ENCODE measurements at places on chromosomes 3 and 15.

DNA sequence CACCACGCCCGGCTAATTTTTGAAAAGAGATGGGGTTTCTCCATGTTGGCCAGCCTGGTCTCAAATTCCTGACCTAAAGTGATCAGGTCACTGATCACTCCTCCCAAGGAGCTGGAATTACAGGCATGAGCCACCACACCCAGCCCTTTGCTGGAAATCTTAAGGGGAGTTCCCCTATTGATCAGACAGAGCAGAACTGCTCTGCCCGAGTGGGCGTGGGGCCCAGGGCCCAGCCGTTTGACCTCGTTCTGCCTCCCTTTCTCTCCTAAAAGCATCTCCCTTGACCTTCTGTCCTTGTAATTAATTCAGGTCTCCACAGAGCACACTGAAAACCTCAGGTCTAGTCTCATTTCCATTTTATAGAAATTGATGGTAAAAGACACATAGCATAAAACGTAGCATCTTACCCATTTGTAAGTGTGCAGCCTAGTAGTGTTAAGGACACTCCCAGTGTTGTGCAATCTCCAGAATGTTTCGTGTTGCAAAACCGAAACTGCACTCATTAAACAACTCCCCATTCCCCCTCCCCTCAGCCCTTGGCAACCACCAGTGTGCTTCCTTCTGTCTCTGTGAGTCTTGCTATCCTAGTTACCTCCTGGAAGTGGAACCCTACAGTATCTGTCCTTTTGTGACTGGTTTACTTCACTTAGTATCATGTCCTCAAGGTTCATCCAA is 89.3 kb downstream of the SLCO3A1 start:
- H3K36me3 ChIP-seq = no peaks in the 10 kb centered on the region
- no peak for DNase-seq
- H3K4me3 ChIP-seq = no peak overlapping the region
- H3K27ac ChIP-seq = no peak overlapping the region
- H3K4me1 ChIP-seq = peaks cover 23% of the 10 kb centered on the region

DNA sequence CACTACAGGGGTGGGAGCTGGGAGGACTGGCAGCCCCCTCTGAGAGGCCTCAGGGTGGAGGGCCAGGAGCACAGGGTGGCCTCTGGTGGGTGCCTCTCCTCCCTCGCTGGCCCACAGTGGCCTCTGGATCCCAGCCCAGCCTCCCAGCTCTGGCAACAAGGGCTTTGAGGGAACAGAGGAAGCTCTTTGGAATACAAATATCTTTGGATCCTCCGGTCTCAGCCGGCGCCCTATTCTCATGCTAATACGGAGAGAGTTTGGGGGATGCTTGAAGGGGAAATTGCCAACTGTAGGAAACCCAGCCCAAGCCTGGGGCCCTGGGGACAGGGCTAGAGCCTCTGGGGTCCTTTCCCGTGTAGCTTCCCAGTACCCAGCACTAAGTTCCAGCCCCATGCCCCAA is 33.4 kb upstream of the INSYN1 start:
- no peaks in the 10 kb centered on the region for H3K27me3 ChIP-seq
- no peaks in the 10 kb centered on the region for H3K36me3 ChIP-seq
- no peak overlapping the region for H3K4me3 ChIP-seq
- DNase-seq = peak; percentile 56

GRCh38 chr15:93895976-93896770 is 335.2 kb upstream of the MCTP2 start:
- no peaks in the 10 kb centered on the region for H3K27me3 ChIP-seq
- H3K36me3 ChIP-seq = no peaks in the 10 kb centered on the region
- H3K27ac ChIP-seq = no peak overlapping the region
- no peaks in the 10 kb centered on the region for H3K4me1 ChIP-seq
- DNase-seq = no peak

DNA sequence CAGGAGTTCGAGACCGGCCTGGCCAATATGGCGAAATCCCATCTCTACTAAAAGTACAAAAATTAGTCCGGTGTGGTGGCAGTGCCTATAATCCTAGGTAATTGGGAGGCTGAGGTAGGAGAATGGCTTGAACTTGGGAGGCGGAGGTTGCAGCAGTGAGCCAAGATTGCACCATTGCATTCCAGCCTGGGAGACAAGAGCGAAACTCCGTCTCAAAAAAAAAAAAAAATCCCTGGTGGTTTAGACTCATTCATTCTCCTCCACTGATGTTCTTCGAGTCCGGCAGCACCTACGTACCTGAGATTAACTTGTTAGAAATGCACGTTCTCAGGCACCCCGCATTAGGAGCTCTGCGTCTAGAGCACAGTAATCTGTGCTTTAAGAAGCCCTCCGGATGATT is 3.7 kb downstream of the MCTP2 start:
- no peaks in the 10 kb centered on the region for H3K36me3 ChIP-seq
- H3K27ac ChIP-seq = no peak overlapping the region
- no peaks in the 10 kb centered on the region for H3K4me1 ChIP-seq
- H3K4me3 ChIP-seq = no peak overlapping the region
- peaks cover 7% of the 10 kb centered on the region for H3K27me3 ChIP-seq

GRCh38 chr3:140035871-140036270 is 100.9 kb downstream of the CLSTN2 start:
- no peaks in the 10 kb centered on the region for H3K36me3 ChIP-seq
- no peak overlapping the region for H3K4me3 ChIP-seq
- peaks cover 5% of the 10 kb centered on the region for H3K4me1 ChIP-seq

DNA sequence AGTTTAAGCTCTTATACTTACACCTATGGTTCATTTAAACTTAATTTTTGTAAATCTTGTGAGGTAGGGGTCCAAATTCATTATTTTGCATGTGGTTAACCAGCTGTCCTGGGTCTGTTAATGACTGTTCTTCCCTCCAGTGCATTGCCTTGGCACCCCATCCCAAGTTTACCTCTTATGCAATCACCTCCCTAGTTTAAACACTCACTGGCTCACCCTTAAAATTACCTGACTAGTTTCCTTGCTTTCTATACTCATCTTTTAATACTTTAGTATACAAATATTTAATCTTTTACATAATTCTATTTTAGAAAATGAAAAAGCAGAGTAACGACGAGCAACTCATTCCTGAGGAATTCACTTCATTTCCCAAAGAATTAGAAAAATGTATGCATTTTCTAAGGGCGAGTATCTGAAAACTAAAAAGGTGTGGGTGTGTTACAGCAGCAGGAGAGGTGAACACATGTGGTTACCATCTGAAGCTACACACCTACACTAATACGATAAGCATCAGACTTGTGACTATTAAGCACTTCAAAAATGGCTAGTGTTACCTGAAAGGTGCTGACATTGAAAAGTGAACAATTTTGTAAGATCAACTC is 33.7 kb downstream of the TJP1 start:
- no peaks in the 10 kb centered on the region for H3K27me3 ChIP-seq
- no peak overlapping the region for H3K4me3 ChIP-seq
- H3K27ac ChIP-seq = no peak overlapping the region
- H3K36me3 ChIP-seq = peaks cover 4% of the 10 kb centered on the region

DNA sequence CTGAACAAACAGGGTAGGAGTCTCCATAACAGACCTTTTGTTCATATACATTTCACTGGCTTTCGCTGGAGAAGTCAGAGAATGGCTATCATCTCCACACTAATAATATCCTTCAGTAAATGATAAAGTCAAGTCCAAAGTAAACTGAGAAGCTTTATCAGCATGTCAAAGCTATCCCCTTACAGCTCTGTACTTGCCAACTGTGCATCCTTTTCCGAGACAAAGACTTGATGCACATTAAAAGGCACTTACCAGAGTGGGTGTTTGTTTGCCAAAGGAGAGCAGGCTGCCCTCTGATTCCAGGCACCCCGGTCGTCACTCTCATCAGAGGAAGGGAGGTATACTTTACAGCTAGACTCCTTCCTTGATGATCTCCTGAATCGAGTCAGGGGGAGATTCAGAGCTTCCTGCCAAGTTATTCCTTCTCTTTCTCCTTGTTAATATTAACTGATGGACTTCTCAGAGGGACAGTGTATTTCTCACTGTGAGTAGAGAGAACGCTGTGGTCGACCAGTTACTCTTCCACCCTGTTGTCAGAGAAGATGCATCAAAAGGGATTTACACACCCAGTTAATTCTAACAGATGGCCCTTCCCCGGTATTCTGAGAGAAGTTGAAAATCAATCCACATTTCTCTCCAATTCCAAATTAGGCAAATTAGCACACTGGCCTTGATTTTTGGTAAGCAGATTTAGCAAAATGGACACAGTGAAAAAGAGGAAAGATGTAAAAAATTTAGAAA is 504.7 kb upstream of the NR2F2 start:
- no peaks in the 10 kb centered on the region for H3K36me3 ChIP-seq
- no peak for DNase-seq
- no peaks in the 10 kb centered on the region for H3K27me3 ChIP-seq
- no peak overlapping the region for H3K4me3 ChIP-seq
- no peak overlapping the region for H3K27ac ChIP-seq

- no peaks in the 10 kb centered on the region for H3K4me1 ChIP-seq
- no peaks in the 10 kb centered on the region for H3K27me3 ChIP-seq
- no peak overlapping the region for H3K27ac ChIP-seq
- DNase-seq = no peak
- H3K36me3 ChIP-seq = no peaks in the 10 kb centered on the region
- no peak overlapping the region for H3K4me3 ChIP-seq
Observed at GRCh38 chr3:4583416-4583815, 90.3 kb downstream of the ITPR1 start.

DNA sequence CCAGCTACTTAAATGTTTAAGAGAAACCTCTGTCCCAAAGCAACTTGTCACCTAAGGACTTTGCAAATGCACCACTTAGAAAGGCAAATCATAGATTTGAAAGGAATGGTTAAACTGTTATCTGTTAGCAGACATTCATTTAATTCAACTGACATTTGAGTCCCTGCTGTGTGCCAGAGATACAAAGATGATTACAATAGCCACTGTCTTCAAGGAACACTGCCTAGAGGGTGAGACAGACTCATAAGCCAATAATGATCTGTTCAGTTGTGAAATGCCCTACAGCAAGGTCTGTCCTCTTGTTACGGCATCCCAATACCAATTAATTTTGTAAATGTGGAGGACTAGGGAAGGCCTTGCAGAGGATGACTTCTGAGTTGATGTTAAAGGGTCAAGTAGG is 113.1 kb downstream of the ATG7 start:
- H3K27ac ChIP-seq = no peak overlapping the region
- H3K4me3 ChIP-seq = no peak overlapping the region
- H3K4me1 ChIP-seq = no peaks in the 10 kb centered on the region
- H3K36me3 ChIP-seq = no peaks in the 10 kb centered on the region

- H3K4me3 ChIP-seq = no peak overlapping the region
- no peak overlapping the region for H3K27ac ChIP-seq
- H3K4me1 ChIP-seq = 0 out of 2 replicates have a peak, but pooled peaks cover 5% of the 10 kb centered on the region
- DNase-seq = no peak
Observed at GRCh38 chr15:93319121-93319814, 230.3 kb upstream of the RGMA start.

All from H1 (cell line).